CD8-positive, alpha-beta memory T cell (primary cell): ENCODE measurements at places on chromosomes 5 and 9.
A peak's percentile ranks its signal among the peaks of the same experiment; 100 is the strongest.

- DNase-seq, result peak; percentile 50
- no peaks in the 10 kb centered on the region for H3K27me3 ChIP-seq
- no peaks in the 10 kb centered on the region for H3K36me3 ChIP-seq
Measured at GRCh38 chr5:169637549-169638121, 560 bp downstream of the DOCK2 start.

- peaks cover 17% of the 10 kb centered on the region for H3K36me3 ChIP-seq
- no peak for DNase-seq
- no peak overlapping the region for H3K27ac ChIP-seq
- no peak overlapping the region for H3K4me3 ChIP-seq
Measured at GRCh38 chr9:91340395-91340967, 21.2 kb downstream of the AUH start.

- H3K4me3 ChIP-seq, result no peak overlapping the region
- DNase-seq, result no peak
- no peaks in the 10 kb centered on the region for H3K27me3 ChIP-seq
- no peaks in the 10 kb centered on the region for H3K4me1 ChIP-seq
Measured at GRCh38 chr9:23587433-23587832, 238.6 kb downstream of the ELAVL2 start.

GRCh38 chr5:3311433-3311832 is 284.2 kb upstream of the IRX1 start:
- no peak for DNase-seq
- no peaks in the 10 kb centered on the region for H3K4me1 ChIP-seq
- H3K36me3 ChIP-seq, result no peaks in the 10 kb centered on the region
- no peak overlapping the region for H3K4me3 ChIP-seq
- no peaks in the 10 kb centered on the region for H3K27me3 ChIP-seq

GRCh38 chr5:62684310-62684709 is 105.7 kb downstream of the LRRC70 start:
- DNase-seq, result no peak
- H3K27me3 ChIP-seq, result no peaks in the 10 kb centered on the region
- H3K4me3 ChIP-seq, result no peak overlapping the region
- H3K4me1 ChIP-seq, result no peaks in the 10 kb centered on the region
- no peaks in the 10 kb centered on the region for H3K36me3 ChIP-seq
- no peak overlapping the region for H3K27ac ChIP-seq

DNA sequence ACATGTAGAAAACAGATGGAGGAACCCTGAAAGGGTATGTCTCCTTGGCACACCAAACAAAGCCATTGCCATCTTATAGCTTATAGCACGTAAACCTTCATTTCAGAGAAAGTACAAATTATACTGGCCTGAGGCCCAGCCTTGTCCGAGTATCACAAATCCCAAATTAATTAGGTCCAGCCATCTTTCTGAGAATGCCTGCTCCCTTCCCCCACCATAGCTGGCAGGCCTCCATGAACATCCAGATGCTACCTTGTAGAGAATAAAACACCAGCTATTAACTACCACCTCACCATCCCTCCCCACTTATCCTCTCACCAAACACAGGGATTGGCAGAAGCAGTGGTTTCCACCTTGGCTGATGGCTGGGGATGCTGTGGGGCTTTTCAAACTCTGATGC is 224.0 kb downstream of the SPOCK1 start:
- H3K27ac ChIP-seq, result no peak overlapping the region
- H3K36me3 ChIP-seq, result no peaks in the 10 kb centered on the region
- no peak overlapping the region for H3K4me3 ChIP-seq
- no peaks in the 10 kb centered on the region for H3K4me1 ChIP-seq
- DNase-seq, result no peak

DNA sequence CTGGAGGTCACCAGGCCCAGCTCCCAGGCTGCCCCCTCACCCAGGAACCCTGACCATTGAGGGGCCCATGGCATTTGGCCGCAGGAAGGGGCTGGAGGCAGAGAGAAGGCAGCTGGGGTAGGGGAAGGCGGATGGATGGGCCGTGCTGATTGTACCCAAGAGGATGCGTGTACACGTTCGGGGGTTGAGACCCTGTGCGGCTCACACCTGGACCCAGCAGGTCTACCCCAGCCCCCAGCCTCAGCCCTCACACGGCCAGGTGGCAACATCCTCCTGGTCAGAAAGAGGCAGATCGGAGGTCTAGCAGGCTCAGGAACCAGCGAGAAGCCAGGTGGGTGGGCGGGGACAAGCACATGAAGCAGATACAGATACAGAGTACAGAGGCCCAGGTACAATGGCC is 33.7 kb downstream of the NACC2 start:
- H3K36me3 ChIP-seq, result no peaks in the 10 kb centered on the region
- no peak overlapping the region for H3K4me3 ChIP-seq
- H3K27ac ChIP-seq, result no peak overlapping the region
- H3K27me3 ChIP-seq, result no peaks in the 10 kb centered on the region
- no peaks in the 10 kb centered on the region for H3K4me1 ChIP-seq

DNA sequence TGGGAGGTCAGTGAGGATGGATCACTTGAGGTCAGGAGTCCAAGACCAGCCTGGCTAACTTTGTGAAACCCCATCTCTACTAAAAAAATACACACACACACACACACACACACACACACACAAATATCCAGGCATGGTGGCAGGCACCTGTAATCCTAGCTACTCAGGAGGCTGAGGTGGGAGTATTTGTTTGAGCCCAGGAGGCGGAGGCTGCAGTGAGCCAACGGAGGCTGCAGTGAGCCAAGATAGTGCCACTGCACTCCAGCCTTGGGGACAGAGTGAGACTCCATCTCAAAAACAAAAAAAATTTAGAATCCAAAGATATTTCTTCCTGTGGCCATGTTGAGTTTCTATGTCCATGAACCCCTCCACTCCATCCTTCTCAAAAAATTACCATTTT is 21.5 kb upstream of the CDC23 start:
- H3K27ac ChIP-seq, result no peak overlapping the region
- no peaks in the 10 kb centered on the region for H3K4me1 ChIP-seq
- no peak overlapping the region for H3K4me3 ChIP-seq
- no peak for DNase-seq
- no peaks in the 10 kb centered on the region for H3K36me3 ChIP-seq

DNA sequence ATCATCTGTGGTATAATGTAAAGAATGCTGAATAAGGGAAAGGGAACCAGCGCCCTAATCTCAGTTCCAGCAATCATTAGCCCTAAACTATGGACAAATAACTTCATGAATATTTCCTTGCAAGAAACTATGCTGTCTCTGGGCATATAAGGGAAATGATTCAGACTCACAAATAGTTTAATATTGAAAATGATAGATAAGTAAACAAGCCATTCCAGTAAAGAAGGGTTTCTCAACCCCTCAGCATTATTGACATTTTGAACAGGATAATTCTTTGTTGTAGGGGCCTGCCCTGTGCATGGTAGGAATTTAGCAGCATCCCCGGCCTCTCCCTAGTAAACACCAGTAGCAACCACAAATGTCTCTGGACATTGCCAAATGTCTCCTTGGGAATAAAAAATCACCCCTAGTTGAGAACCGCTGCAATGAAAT is 23.8 kb downstream of the C5 start:
- H3K27me3 ChIP-seq, result no peaks in the 10 kb centered on the region
- H3K4me3 ChIP-seq, result no peak overlapping the region
- H3K36me3 ChIP-seq, result no peaks in the 10 kb centered on the region
- no peaks in the 10 kb centered on the region for H3K4me1 ChIP-seq

- DNase-seq, result no peak
- H3K4me3 ChIP-seq, result no peak overlapping the region
- no peak overlapping the region for H3K27ac ChIP-seq
- no peaks in the 10 kb centered on the region for H3K36me3 ChIP-seq
- H3K4me1 ChIP-seq, result no peaks in the 10 kb centered on the region
Measured at GRCh38 chr5:143041461-143041860, 271.3 kb downstream of the ARHGAP26 start.

GRCh38 chr5:15612915-15613635 is 113.1 kb downstream of the FBXL7 start:
- no peak overlapping the region for H3K27ac ChIP-seq
- no peaks in the 10 kb centered on the region for H3K27me3 ChIP-seq
- no peak for DNase-seq
- H3K4me3 ChIP-seq, result no peak overlapping the region
- H3K36me3 ChIP-seq, result no peaks in the 10 kb centered on the region

GRCh38 chr9:127767909-127768331 is 10.5 kb downstream of the SH2D3C start:
- H3K4me1 ChIP-seq, result peaks cover 90% of the 10 kb centered on the region
- H3K4me3 ChIP-seq, result peak overlapping the region; percentile 38
- peaks cover 14% of the 10 kb centered on the region for H3K36me3 ChIP-seq
- no peaks in the 10 kb centered on the region for H3K27me3 ChIP-seq
- H3K27ac ChIP-seq, result peak overlapping the region; percentile 8

DNA sequence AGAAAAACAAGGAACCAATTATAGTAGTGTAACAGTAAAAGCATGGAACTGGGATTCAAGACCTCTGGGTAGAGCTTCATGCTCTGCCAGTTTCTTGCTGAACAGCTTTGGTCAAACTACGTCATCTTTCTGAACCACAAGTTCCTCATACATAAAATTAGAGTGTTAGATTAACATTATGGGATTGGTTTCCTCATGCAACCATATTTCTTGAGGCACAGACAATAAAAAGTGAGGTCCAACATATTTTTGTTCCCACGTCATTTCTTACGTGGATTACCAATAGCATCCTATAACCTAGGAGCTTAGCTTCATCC is 354.8 kb downstream of the TMEM232 start:
- no peak overlapping the region for H3K4me3 ChIP-seq
- no peak overlapping the region for H3K27ac ChIP-seq
- H3K4me1 ChIP-seq, result no peaks in the 10 kb centered on the region
- no peaks in the 10 kb centered on the region for H3K36me3 ChIP-seq
- no peaks in the 10 kb centered on the region for H3K27me3 ChIP-seq

DNA sequence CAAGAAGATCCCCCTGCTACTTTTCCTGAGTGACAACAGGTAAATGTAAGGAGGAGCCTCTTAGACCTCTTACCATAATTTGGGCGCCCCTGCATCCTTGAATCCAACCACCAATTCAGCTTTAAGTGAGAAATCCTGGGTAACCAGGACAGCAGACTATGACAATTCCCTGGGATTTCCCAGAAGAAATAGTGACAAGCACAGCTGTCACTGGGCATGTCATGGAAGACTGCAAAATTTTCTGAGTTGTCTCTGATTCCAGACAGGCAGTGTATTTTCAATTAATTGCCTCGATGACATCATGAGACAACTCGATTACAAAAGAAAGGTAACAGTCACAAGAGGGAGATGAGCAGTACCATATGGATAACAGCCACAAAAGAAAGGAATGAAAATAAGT is 256.9 kb downstream of the BNC2 start:
- H3K4me3 ChIP-seq, result no peak overlapping the region
- DNase-seq, result no peak
- no peaks in the 10 kb centered on the region for H3K36me3 ChIP-seq
- H3K27me3 ChIP-seq, result no peaks in the 10 kb centered on the region

DNA sequence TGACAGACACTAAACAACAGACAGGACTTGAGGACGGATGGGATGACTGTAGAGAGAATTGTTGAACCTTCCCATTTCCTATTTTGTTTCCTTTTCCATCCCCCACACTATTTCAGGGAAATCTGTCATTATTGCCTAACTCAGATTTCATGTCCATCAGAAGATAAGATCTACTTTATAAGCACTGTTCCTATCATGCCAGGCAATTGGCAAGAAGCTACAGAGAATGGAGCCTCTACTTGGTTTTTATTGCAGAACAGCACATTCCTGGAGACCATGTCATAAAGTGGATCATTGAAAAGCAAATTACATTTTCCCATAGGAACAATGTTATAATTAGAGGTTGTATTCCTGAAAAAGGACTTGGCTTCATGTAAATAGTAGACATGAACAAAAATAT is 173.7 kb upstream of the KIF2A start:
- no peak overlapping the region for H3K27ac ChIP-seq
- no peaks in the 10 kb centered on the region for H3K36me3 ChIP-seq
- no peaks in the 10 kb centered on the region for H3K4me1 ChIP-seq
- H3K4me3 ChIP-seq, result no peak overlapping the region
- no peaks in the 10 kb centered on the region for H3K27me3 ChIP-seq
- DNase-seq, result no peak

GRCh38 chr5:33834334-33834733 is 57.5 kb downstream of the ADAMTS12 start:
- H3K27ac ChIP-seq, result no peak overlapping the region
- no peaks in the 10 kb centered on the region for H3K36me3 ChIP-seq
- DNase-seq, result no peak

DNA sequence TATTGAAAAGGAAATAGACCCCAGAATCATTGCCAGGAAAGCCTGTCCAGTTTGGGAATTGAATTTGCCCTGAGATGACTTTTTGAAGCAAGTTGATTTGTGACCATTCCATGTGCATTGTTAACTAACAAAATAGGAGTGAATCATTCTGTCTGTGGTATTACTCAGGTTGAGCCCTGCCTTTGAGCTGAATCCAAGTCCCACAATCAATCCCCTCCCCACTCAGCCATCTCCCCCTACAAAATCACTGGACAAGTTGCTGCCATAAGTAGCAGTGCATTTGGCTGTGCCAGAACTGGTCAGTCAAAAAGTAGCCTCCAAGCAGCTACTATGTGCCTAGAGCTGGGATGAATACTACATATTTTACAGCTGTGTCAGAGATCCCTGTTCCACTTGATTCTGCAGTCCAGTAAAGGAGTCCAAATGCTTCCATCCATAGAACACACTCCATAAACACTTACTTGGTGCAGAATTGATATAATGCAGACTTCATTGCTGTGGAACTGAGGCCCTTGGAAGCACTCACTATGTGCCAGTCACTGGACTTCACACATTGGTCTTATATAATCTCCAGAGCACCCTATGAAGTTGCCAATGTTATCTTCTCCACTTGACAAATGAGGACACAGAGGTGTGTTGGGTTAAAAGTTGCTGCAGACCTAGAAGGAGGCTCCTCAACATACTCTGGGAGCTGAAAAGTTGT is 96.1 kb downstream of the ZNF462 start:
- H3K27me3 ChIP-seq, result no peaks in the 10 kb centered on the region
- H3K4me1 ChIP-seq, result no peaks in the 10 kb centered on the region
- no peak overlapping the region for H3K27ac ChIP-seq
